DND-41 (cell line): ENCODE measurements at places on chromosomes 7 and 10.
A peak's percentile ranks its signal among the peaks of the same experiment; 100 is the strongest.

DNA sequence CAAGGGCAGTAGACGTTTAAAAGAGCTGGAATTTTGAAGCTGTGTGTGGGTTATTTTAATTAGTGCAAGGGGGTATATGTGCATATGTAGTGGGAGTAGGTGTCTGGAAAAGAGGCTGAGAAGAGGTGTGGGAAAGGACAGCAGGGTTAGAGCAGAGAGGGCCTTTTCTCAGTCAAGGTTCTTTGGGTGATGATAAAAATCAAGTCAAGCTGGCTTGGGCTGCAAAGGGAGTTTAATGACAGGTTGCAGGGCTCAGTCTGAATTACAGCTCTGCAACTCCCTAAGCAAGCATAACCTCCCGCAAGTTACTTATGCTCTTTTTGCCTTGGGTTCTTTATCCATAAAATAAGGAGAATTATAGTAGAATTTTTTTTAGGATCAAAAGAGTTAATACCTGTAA is 83.5 kb downstream of the RELN start:
- no peak for DNase-seq
- H3K4me3 ChIP-seq, result no peak overlapping the region
- H3K27me3 ChIP-seq, result no peaks in the 10 kb centered on the region
- no peaks in the 10 kb centered on the region for H3K36me3 ChIP-seq
- H3K4me1 ChIP-seq, result no peaks in the 10 kb centered on the region
- H3K27ac ChIP-seq, result no peak overlapping the region

- H3K4me3 ChIP-seq, result no peak overlapping the region
- H3K4me1 ChIP-seq, result no peaks in the 10 kb centered on the region
- H3K27me3 ChIP-seq, result peaks cover 18% of the 10 kb centered on the region
Measured at GRCh38 chr10:5618042-5618441, 48.4 kb downstream of the ASB13 start.

GRCh38 chr10:59279991-59280505 is 82.3 kb downstream of the FAM13C start:
- H3K27me3 ChIP-seq, result no peaks in the 10 kb centered on the region
- no peak for DNase-seq
- H3K27ac ChIP-seq, result no peak overlapping the region
- no peaks in the 10 kb centered on the region for H3K36me3 ChIP-seq

DNA sequence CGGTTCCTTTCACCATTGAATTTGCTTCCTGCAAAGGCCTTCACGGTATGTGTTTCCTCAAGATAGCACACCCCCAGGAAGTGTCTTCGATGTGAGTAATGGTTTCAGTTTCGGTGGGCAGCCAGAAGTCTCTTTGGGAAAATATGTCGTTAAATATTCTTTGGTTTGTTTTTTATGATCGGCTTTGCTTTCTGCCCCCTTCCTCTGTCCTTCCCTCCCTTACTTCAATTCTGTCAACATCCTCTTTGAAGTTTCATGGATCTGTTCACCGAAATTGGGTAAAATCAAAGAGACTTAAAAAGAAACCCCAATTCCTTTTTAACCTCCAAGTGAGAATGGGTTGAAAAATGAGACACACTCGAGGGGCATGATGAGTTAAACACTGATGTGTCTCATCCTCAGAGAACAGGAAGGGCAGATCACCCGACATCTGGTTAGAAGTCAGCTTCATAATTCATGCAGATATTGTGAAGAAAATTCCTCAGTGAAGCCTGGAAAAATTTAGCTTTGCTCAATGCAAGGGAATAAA is 170.8 kb upstream of the HABP2 start:
- no peaks in the 10 kb centered on the region for H3K36me3 ChIP-seq
- DNase-seq, result peak; percentile 56
- H3K4me1 ChIP-seq, result peaks cover 24% of the 10 kb centered on the region
- H3K27ac ChIP-seq, result peak overlapping the region; percentile 69
